ENCODE measurements at places on chromosomes 16 and 17.
A peak's percentile ranks its signal among the peaks of the same experiment; 100 is the strongest.

GRCh38 chr16:66578651-66579531, at the start of gene CMTM2:
Gene CMTM2, plus strand, starts transcription at chr16:66579463. Its CDS starts 145 bp downstream, at chr16:66579608.
- no peak for DNase-seq

- DNase-seq, result no peak
These were observed 6.8 kb upstream of the WDR45B start for GRCh38 chr17:82655038-82655479.

DNA sequence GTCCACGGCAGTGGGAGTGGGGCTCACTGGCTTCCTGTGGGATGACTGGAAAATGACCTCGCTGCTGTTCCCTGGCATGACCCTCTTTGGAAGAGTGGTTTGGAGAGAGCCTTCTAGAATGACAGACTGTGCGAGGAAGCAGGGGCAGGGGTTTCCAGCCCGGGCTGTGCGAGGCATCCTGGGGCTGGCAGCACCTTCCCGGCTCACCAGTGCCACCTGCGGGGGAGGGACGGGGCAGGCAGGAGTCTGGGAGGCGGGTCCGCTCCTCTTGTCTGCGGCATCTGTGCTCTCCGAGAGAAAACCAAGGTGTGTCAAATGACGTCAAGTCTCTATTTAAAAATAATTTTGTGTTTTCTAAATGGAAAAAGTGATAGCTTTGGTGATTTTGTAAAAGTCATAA, 7.8 kb upstream of the RNF213 start:
- DNase-seq, result peak; percentile 82

GRCh38 chr16:61993108-61993507, 43.1 kb downstream of the CDH8 start:
- no peak for DNase-seq

DNA sequence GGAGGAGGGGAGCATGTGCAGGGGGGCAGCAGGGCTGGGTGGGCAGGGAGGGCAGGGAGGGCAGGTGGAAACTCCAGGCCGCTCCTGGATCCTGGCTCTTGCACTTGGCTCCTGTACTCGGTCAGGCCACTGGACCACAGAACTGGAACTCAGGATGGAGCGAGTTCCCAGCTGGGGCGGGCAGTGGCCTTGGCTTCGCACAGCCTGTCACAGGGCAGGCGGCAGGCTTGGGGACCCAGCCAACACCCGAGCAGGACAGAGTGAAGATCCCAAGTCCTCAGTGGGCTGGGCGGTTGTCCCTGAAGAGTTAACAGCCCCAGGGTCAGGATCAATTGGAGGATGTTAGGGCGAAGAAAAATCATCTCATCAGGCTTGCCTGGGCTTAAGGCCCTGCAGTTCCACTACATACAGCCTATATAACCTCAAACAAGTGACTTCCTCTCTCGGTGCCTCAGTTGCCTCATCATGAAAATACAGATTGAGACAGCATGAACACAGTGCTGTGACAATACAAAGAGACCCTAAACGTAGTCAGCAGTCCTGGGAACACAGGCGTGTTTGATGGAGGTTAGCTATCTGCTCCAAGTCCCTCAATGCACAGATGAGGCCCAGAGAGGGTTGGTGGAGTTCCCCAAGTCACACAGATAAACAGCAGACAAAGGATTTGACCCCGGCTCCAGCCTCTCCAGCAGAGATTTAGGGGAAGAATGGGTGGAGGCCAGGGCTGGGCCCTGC, 21.9 kb downstream of the ZNF423 start:
- no peak for DNase-seq

DNA sequence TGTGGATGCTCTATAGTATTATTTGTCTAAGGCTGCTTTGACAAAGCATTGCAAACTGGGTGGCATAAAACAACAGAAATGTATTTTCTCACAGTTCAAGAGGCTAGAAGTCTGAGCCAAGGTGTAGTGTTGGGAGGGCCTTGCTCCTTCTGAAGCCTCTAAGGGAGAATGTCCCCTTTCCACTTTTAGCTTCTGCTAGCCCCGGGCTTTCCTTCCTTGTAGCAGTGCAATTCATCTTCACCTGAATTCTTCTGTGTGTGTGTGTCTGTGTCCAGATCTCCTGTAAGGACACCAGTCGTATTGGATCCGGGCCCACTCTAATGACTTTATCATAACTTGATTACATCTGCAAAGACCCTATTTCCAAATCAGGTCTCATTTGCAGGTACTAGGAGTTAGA, 18.1 kb downstream of the KCNJ16 start:
- DNase-seq, result no peak

GRCh38 chr17:58228679-58229078, 9.6 kb upstream of the MKS1 start:
- DNase-seq, result no peak

DNA sequence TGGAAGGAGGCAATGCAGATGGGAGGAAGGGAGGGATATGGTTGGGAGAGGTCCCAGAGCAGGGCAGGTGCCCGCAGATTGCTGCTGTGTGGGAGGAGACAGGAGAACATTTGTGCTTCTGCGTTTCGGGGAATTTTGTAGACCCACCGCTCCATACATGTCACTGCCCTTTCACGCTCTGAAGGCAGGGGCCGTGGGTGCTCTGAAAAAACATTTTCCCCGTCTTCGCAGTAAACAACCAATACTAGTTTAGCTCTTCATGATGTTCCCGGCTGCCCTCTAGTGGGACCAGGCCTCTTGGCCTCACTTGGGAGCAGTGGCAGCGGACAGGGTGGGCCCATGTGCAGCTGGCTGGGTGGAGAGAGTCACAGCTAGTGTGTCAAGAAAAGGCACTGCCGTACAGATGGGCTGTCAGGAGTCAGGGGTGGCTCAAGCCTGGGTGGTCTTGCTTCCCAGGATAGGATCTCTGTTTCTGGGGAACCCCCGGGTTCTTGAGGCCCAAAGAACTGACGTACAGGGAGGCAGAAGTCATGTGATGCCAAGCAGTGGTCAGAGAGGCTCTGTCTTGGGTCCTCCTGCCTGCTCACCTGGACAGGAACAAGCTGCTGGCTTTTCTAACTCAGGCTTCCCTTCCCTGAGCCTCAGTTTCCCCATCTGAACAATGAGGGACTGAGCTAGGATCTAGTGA, 46.5 kb upstream of the CPNE2 start:
- peak; percentile 76 for DNase-seq

GRCh38 chr16:64586781-64587180, 535.1 kb downstream of the CDH11 start:
- DNase-seq, result no peak

- DNase-seq, result no peak
These were observed 6.5 kb downstream of the NXN start for GRCh38 chr17:973053-973452.

DNA sequence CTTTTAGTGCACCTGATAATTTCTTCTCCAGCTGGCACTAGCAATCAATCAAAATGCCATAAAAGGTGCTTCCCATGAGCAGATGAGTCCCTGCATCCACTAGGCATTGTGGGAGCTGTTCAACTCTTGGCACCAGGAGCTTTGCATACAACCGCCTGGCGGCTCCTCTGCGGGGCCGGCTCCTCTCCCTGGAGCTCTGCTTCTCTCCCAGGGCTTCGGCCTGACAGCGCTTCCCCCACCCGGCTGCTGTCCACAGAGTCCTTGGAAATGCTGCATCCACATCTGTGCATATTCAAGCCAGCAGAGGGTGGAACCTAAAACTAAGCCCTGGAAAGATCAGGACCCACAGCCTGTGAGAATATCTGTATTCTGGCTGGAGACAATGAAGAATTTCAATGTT, 62.9 kb downstream of the LMF1 start:
- DNase-seq, result no peak

GRCh38 chr16:23584186-23585076, 11.7 kb downstream of the NDUFAB1 start:
- DNase-seq, result no peak

DNA sequence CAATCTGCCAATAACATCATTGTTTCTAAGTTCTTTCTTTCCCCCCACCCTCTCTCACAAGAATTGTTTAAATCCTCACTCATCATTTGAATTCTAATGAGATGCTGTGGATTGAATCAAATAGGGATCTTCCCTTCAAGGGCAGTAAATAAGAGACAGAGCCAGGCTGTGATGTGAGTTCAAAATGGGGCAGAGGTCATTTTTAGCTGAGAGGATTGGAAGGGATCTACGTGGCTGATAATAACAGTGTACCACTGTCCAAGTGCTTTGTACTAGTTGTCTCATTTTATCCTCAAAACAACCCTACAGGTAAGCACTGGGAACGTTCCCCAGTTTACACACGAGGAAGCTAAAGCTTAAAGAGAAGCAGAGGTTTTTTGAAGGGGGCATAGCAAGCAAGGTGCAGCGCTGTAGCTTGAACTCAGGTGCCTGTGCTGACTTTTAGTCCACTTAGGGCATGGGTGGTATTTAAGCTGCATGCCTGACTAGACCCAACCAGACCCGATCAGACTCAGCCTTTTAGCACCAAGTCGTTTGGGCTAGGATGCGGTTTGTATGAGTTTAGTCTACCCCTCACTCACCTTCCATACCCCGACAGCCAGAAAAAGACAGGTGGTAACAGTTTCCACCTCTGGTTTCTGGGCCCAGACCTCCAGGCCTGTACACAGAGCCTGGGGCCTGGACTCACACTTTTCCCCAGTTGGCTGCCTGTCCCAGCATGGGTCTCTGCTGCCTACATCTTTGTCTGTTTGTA, 39.2 kb upstream of the CCR7 start:
- DNase-seq, result no peak

Measured in CD8-positive, alpha-beta memory T cell (primary cell).